ENCODE measurements at places on chromosomes 12 and 14.

GRCh38 chr12:84658877-84659276 lies 253.7 kb downstream of the SLC6A15 start:
- no peak for DNase-seq

- peak; percentile 73 for DNase-seq
These were observed 13.5 kb downstream of the HIP1R start for GRCh38 chr12:122848471-122849351.

GRCh38 chr12:71694099-71694820 lies 8.4 kb downstream of the TMEM19 start:
- DNase-seq = no peak

DNA sequence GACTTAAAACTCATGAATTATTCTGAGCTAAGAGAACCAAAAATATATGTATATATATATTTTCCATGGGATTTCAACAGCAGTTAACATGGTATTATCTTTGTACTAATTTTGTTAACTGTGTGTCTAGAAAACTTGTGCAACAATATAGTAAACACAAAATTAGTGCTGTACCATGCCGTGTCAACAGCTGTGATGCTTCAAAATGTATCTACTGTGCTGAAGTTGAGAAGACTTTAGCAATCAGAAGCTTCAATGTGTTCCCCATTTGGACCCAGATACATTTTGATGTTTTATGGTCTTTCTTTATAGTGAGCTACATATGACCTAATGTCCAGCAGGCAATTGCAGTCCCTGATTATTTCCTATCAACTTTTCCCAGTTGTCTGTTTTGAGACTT lies 405.7 kb downstream of the DIO2 start:
- DNase-seq = no peak

GRCh38 chr12:9221483-9221882 lies 13.3 kb upstream of the PZP start:
- DNase-seq = no peak

GRCh38 chr12:55703901-55704761 lies 3.6 kb downstream of the ITGA7 start:
- no peak for DNase-seq

- DNase-seq = no peak
These were observed 154.9 kb downstream of the FSCB start for GRCh38 chr14:44352201-44352600.

- peak; percentile 83 for DNase-seq
These were observed 15.1 kb upstream of the TEX22 start for GRCh38 chr14:105383083-105383730.

GRCh38 chr12:105227879-105228278 lies 8.1 kb downstream of the APPL2 start:
- no peak for DNase-seq

DNA sequence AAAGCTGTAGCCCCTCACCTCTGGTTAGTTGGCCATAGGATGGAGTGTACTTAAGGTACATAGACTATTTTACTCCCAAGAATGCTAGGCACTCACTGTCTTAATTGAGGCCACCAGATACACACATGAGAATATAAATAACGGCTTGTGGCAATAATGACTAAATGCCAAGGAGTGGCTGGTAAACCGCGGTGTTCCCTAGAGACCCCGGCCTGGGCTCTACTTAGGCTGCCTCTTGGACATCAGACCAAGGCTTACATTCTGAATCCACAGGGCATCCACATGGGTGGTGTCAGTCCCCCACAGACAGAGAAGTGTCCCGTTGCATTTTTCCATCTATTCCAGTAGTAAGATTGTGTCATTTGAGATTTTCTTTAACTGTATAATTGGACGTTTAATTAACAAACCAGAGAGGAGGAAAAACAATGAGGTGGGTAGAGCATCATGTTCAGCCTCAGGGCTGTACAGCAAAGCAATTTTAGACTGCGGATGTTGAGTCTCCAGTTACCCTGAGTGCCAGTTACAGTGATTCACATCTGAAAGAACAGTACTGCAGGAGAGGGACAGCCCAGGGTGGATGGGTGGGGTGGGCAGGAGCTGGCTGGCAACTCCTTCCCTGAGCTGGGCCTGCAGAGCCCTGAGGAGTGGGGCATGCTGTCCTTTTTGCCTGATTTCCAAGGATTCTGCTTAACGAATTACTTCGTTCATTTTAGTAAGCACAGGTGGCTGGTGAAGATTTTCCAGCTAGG lies 20.5 kb downstream of the CKB start:
- DNase-seq = no peak

- no peak for DNase-seq
These were observed 1.1 kb upstream of the NUDT4 start for GRCh38 chr12:93376436-93377251.

DNA sequence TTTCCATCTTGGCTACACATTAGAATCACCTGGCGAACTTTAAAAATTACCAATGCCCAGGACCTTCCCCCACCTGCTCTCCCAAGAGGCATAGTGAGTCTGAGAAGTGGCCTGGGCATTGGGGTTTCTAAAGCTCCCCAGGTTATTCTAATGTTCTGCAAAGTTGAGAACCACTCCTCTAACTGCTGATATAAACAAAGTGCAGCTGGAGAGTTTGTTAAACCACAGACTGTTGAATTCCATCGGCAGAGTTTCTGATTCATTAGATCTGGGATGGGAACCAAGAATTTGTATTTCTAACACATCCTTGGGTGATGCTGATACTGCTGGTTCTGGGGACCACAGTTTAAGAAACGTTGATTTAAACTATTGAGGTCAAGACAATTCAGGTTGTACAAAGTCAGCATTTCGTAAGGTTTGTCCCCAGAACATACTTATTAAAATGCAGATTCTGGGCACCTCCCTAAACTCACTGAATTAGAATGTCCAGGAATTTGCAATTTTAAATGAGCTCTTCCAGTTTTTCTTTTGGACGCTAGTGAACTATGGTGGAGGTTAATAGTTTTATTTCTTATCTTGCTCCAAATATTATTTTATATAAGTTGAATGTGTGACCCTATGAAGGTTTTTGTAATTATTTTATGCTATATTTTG lies 309.1 kb downstream of the NRXN3 start:
- no peak for DNase-seq

DNA sequence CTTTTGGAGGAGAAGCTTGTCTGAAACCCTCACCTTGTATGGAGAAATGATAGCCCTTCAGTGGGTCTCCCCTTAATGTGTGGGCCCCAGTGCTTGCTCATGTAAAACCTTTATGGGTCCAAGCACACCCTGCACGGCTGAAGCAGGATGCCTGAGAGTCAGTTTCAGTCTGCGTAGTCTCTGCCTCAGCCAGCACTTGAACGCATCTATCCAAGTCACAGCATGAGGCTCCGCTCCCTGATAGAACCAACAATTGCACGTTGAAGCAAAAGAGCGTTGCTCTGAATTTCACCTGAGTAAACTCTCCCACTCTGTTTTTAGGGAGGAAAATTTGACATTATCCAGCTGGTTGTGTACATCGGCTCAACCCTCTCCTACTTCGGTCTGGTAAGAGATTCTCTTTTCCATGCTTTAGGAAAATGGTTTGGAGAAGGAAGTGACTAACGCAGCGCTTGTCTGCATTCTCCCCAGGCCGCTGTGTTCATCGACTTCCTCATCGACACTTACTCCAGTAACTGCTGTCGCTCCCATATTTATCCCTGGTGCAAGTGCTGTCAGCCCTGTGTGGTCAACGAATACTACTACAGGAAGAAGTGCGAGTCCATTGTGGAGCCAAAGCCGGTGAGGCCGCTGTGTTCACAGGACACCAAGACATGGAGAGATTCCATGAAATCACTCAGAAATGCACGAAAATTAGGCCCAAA lies 33.0 kb upstream of the P2RX4 start:
- DNase-seq = peak; percentile 33

GRCh38 chr12:89655841-89656240 lies 52.8 kb downstream of the ATP2B1 start:
- no peak for DNase-seq

DNA sequence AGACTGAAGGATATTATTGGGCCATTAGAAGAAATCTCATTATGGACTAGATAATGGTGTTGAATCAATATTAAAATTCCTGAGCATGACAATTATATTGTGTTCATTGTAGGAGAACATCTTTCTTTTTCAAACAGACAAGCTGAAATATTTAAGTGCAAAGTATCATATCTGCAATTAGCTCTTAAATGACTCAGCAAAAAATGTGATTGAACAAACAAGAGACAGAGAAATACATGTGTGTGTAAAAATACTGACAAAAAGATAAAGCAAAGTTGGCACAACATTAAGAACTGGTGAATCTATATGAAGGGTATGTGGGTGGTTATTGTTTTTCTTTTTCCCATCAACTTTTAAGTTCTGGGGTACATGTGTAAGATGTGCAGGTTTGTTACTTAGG lies 9.5 kb downstream of the CEP290 start:
- DNase-seq = no peak

DNA sequence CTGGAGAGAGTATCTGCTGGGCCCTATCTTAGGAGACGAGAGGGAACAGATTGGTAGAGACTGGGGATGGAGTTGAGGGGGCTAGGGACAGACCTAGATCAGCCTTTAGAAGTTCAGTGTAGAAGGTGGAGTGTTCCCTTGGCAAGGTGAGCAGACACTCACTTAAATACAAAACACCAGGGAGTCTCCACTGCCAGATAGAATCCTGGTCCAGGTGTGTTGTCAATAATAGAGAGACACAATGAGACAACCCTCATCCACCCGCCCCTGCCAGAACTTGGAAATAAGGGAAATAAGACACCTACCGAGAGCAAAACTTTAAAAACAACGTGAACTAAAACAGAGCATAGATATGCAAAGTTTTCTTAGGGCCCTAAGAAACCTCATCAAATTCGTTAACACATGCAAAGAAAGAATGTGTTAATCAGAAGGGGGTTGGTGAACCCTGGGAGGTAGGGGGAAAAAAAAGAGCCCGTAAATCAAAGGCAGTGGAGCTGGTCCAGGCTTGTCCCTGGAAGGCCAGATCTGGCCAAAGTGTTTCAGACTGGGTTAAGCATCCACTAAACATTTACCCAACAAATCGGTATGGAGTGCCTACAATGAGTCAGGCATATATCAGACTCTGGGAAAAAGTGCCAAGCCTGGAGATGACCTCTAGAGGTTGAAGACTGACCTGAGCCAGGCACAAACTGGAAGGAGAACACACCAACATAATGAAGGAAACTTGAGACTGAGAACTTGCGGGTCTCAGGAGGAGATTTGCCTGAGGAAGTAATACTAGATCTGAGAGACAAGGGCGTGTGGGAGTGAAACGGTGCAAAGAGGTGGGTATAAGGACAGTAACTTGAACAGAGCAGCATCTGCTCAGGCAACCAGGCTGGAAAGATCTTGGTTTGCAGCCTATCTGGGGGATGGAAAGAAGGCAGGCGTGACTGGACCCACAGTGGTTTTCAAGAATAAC lies 37.0 kb upstream of the OTX2 start:
- no peak for DNase-seq

GRCh38 chr14:61988240-61988639 lies 226.0 kb downstream of the SNAPC1 start:
- no peak for DNase-seq

DNA sequence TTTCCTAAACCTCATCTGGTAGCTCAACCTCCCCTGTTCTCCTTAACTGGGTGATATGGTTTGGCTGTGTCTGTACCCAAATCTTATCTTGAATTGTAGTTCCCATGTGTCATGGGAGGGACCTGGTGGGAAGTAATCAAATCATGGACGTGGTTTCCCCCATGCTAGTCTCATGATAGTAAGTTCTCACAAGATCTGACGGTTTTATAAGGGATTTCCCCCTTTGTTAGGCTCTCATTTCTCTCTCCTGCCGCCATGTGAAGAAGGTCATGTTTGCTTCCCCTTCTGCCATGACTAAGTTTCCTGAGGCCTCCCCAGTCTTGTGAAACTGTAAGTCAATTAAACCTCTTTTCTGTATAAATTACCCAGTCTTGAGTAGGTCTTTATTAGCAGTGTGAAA lies 19.5 kb downstream of the COX16 start:
- no peak for DNase-seq

DNA sequence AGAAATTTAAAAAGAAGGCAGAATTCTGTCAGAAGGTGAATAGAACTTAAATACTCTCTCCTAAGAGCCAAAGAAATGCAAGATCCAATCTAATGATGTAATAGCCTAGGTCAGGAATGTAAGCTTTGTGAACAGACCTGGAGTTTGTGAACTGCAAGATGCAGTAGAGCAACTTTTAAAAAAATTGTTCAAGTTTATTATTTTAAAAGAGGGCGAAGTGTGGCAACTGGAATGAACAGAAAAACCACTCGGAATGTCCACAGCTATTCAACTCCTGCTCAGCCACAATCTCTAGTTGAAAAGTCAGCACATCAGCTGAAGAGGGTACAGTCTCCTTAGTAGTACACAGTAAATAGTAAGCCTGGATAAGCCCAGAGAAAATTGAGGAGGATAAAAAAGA lies 228.8 kb downstream of the PPFIA2 start:
- DNase-seq = no peak

All from upper lobe of left lung (tissue), 6 donors.